Mucosa of gallbladder (tissue), 1 donor: ENCODE measurements at places on chromosomes 5 and 9.
A peak's percentile ranks its signal among the peaks of the same experiment; 100 is the strongest.

GRCh38 chr9:86854898-86855523 lies 92.3 kb downstream of the GAS1 start:
- peak; percentile 28 for DNase-seq

GRCh38 chr9:130962418-130963316 lies 23.6 kb upstream of the FIBCD1 start:
- DNase-seq: peak; percentile 56

DNA sequence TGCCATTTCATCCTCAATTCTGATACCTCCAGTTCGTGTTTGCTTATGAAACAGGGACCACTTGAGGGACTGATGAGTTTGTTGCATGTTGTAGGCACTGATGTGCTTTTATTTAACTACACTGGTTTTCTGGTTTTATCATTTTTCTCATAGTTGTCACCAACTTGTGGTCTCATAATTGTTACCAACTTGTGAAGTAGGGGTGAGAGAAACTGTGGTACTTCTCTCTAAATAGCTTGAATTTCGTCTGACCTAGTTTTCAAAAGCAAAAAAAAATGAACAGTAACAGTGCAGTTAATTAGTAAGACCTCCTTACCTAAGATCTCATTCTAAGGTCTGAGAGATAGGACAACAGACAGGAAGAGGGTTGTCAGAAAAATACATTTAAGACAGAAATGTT lies 78.0 kb downstream of the ANXA2R start:
- no peak for DNase-seq

GRCh38 chr5:65213921-65214525 lies 267.7 kb downstream of the ADAMTS6 start:
- DNase-seq: no peak

DNA sequence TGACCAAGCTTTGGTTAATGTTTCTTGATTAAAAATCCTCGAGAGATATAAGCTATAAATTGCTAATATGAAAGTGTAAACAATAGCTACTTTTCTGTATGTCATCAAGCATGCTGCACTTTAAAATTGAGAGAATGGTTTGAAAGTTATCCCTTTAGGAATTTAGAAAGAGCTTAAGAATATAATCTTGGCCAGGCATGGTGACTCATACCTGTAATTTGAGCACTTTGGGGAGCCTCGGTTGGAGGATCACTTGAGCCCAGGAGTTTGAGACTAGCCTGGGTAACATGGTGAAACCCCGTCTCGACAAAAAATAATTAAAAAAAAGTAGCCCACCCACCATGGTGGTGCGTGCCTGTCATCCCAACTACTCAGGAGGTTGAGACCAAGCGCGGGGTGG lies 12.2 kb upstream of the MROH2B start:
- no peak for DNase-seq

DNA sequence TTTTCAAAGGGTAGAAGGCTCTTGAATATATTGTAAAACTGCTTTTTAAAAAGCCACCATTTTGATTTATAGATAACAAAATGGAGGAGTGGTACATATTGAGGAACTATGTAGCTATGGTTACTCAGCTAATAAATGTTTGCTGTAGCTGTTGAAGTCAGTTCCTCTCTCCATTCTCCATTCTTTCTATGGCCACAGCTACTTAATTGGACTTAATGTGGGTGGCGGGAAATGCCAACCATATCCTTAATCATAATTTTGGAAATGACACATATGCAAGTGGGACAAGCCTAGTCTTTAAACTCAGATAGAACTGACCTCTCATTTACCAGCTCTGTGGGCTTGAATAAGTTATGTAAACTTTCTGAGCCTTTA lies 10.6 kb downstream of the CDKN2A start:
- DNase-seq: no peak

DNA sequence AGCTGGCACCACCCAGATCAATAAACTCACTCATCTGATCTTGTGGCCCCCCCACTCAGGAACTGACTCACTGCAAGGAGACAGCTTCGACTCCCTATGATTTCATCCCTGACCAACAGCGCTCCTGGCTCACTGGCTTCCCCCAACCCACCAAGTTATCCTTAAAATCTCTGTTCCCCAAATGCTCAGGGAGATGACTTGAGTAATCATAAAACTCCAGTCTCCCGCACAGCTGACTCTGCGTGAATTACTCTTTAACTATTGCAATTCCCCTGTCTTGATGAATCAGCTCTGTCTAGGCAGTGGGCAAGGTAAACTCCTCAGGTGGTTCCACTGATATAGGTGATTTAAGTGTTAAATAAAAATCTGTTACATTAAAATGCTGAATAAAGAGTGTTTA lies 1.9 kb upstream of the TRIM32 start:
- no peak for DNase-seq

GRCh38 chr9:134328841-134329575 lies 2.8 kb downstream of the RXRA start:
- no peak for DNase-seq

DNA sequence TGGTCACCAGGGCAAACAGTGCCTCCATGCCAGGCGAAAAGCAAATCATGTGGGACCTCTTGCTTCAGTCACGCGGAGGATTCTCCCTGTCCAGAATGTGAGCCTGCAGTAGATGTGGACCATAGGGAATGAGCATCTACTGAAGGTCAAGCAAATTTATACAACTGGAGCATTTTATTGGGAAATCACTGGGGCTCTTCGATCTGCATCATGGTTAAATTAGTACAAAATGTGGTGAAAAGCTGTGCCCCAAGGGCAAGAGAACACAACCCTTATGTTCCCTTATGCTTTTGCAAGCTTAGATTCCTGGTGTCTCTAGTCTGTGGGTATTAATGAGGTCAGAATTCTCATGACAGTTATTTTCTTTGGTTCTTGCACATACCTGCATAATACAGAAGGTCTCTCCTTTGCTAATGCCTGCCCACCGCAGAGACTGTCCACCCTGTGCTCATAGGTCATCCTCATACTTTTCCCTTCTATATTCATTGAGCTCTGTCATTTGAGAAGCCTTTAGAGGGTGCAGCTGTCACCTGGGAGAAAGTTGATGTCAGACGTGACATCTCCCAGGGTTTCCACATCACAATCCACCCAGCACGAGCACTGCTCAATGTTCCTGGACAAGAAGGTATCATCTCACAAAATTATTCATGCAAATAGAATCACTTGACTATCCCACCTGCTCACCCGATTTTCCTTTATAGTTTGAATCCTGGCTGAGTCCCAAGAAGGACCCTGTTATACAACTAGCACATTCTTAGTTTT lies 111.7 kb downstream of the NXNL2 start:
- DNase-seq: no peak

DNA sequence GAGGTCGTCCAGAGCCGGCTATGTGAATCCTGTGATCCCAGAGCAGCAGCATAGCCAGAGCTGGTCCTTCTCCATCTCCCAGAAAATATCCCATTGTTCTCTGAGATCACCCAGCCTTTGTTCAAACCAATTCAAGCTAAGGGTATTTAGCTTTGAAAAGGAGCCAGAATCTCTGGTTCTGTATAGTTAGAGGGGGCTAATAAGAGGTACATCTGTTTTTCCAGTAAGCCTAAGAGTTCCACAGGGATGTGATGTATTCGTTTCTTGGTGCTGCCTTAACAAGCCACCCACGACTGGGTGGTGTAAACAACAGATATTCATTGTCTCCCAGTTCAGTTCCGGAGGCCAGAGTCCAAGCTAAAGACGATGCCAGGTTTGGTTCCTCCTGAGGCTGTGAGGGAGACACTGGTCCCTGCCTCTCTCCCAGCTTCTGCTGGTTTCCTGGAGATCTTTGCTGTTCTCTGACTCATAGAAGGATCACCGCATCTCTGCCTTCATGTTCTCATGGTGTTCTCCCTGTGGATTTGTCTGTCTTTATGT lies 344.8 kb downstream of the MTRR start:
- no peak for DNase-seq

- no peak for DNase-seq
These were observed 25.3 kb upstream of the COL5A1 start for GRCh38 chr9:134616341-134616740.

- DNase-seq: no peak
These were observed 32.7 kb downstream of the KCNIP1 start for GRCh38 chr5:170536525-170536924.
